ENCODE measurements at places on chromosomes 5 and 9. TPM values are rescaled to one million over a fixed set of nuclear protein-coding genes. Genes with fewer than 3 reads are reported as not detected.

DNA sequence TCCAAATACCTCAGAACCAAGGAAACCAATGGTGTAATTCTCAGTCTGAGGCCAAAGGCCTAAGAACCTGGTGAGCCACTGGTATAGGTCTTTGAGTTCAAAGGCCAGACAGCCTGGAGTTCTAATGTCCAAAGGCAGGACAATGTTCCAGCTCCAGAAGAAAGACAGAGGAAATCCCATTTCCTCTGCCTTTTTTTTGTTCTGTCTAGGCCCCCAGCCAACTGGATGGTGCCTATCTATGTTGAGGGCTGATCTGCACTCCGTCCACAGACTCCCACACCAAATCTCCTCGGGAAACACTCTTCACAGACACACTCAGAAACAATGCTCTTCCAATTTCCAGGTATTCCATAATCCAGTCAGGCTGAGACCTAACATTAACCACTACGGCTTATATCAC lies 30.1 kb downstream of the FNIP1 start:
- H3K4me1 ChIP-seq = peaks cover 9% of the 10 kb centered on the region
- H3K36me3 ChIP-seq = no peaks in the 10 kb centered on the region
- no peaks in the 10 kb centered on the region for H3K27me3 ChIP-seq
- no peak for DNase-seq

DNA sequence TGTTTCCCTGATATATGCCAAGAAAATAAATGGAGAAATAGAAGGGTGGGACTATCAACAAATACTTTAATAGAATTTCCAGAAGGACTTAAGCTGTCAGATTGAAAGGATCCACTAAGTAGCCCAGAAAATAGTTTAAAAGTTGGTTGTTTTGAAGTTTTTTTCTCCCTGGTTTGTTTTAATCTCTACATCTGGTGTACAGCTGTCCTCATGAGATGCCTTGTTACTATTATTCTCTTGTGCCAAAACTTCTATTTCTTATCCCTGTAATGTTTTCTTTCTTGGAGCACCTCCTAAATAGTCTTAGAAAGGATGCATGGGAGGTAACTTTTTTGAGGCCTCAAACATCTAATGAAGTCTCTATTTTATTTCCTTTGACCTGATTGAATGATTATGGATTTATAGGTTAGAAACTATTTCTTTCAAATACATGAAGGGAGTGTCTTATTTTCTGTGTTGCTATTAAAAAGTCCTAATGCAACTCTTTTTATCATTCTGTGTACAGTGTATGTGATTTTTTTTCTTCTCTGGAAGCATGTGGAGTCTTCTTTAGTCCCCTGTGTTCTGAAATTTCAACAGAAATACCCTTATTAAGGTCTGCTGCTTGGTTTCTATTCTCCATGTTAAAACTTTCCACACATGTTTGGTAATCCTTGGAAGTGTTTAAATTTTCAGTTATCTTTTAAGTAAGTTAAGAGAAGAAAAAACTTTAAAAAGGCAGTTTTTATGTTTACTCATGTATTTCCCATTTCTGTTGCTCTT lies 140.0 kb upstream of the CDKN2B start:
- DNase-seq = no peak
- no peaks in the 10 kb centered on the region for H3K36me3 ChIP-seq
- H3K27ac ChIP-seq = no peak overlapping the region

GRCh38 chr5:25094219-25094618 lies 449.4 kb upstream of the CDH10 start:
- H3K4me3 ChIP-seq = no peak overlapping the region
- H3K4me1 ChIP-seq = no peaks in the 10 kb centered on the region
- no peak for DNase-seq
- H3K27me3 ChIP-seq = no peaks in the 10 kb centered on the region
- no peak overlapping the region for H3K27ac ChIP-seq

DNA sequence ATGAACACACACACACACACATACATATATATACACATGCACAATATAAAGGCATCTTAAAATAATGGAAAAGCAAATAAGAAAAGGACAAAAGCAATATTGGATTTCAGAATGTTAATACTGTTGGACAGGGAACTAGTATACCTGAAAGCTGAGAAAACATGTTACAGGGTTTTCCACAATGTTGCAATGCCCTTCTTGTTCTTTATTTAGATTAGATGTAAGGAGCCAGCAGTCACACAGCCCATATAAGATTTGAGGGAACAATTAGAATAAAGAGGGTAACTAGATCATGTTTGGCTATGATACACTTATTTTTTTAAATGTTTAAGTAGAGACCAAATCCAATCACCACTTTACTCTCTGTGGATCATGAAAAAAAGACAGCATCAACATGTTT lies 61.7 kb downstream of the SH3TC2 start:
- no peaks in the 10 kb centered on the region for H3K27me3 ChIP-seq
- H3K4me3 ChIP-seq = no peak overlapping the region
- H3K4me1 ChIP-seq = no peaks in the 10 kb centered on the region
- no peak for DNase-seq

DNA sequence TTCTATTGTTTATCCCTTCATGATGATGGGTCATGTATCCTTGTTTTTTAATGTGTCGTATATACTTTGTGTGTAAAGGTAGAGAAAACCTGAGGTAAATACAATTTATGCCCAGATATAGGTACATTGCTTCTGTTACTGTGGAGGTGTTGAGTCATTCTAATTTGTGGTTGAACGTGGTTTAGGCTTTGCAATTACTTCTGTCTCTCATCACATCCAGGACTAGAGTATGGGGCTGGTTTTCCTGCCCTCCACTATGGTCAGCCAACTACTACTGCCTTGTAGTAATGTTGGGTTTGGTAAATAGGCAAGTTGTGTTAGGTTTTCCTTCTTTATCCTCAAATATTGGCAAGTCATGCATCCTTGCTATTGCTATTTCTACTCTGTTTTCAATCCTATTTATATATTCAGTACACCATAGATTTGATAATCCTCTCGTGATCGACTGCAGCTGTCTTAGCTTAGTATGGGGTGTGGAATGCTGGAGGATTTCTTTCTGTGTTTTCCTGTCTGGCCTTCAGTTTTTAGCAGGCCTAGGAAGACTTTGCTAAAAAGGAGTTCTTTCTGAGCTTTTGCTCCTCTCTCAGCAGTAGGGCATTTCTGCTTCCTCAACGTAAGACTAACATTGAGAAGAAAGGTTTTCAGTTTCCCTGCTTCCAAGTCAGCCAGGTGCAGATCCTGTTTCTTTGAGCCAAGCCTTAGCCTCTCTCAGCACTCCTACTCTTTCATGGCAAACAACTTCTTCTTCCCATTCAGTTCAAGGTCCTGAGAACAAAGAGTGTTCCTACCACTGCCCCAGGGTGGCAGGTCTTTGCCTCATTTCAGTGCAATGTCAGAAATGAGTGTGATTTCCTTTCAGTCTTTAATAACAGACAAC lies 844.4 kb upstream of the CDH18 start:
- no peaks in the 10 kb centered on the region for H3K36me3 ChIP-seq
- DNase-seq = no peak
- H3K27ac ChIP-seq = no peak overlapping the region
- H3K4me1 ChIP-seq = no peaks in the 10 kb centered on the region
- H3K4me3 ChIP-seq = no peak overlapping the region
- no peaks in the 10 kb centered on the region for H3K27me3 ChIP-seq

DNA sequence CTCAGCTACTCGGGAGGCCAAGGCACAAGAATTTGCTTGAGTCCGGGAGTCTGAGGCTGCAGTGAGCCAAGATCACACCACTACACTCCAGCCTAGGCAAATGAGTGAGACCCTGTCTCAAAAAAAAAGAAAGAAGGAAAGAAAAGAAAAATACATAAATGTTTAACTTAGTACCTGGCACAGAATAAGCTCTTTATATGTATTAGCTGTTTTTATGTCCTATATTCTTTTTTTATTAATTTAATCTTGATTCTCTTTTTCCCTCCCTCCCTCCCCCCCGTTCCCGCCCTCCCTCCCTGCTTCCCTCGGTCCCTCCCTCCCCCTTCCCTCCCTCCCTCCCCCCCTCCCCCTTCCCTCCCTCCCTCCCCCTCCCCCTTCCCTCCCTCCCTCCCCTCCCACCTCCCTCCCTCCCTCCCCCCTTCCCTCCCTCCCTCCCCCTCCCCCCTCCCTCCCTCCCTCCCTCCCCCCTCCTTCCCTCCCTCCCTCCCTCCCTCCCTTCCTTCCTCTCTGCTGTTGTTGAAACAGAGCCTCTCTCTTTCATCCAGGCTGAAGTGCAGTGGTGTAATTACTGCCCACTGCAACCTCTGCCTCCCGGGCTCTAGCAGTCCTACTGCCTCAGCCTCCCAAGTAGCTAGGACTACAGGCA lies 135.8 kb upstream of the GRHPR start:
- H3K27ac ChIP-seq = no peak overlapping the region
- H3K4me3 ChIP-seq = no peak overlapping the region
- H3K4me1 ChIP-seq = no peaks in the 10 kb centered on the region
- H3K36me3 ChIP-seq = no peaks in the 10 kb centered on the region
- DNase-seq = no peak

DNA sequence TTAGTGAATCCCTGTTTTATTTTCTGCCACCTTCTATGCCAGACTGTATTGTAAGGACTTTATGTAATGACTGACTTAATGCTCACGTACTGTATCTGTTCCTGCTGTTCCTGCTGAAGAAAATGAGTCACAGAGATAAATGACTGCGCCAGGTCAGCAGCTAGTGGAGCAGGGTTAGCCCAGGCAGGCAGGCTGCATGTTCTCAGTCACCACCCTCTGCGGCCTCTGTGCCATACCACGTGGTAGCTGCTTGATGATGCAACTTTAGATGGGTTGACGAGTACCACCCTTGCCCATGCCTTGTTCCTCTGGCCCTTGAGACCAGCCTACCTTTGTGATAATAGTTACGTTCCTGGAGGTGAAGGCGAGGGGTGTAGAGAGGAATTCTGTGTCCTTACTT lies 161.9 kb downstream of the TRIO start:
- no peaks in the 10 kb centered on the region for H3K36me3 ChIP-seq
- H3K4me3 ChIP-seq = no peak overlapping the region
- DNase-seq = no peak
- peaks cover 5% of the 10 kb centered on the region for H3K4me1 ChIP-seq
- H3K27me3 ChIP-seq = no peaks in the 10 kb centered on the region

GRCh38 chr9:110282018-110282738 lies 25.9 kb upstream of the TXN start:
- no peak overlapping the region for H3K27ac ChIP-seq
- no peaks in the 10 kb centered on the region for H3K27me3 ChIP-seq
- no peak overlapping the region for H3K4me3 ChIP-seq
- DNase-seq = no peak
- no peaks in the 10 kb centered on the region for H3K36me3 ChIP-seq

DNA sequence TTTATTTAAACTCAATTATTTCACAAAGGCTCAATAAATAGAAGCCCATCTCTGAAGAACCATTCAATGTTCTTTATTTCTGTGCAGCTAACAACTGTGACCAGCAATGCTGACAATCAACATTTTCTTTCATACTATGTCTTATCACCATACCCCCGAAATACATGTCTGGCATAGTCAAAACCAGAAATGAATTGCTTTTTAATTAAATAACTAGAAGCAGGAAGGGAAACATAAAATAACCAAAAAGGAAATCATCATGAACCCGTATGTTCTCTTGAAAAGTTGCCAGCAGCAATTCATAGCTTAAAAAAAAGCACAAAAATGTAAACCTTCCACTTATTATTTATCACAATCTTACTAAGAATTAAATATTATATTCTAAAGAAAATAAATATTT lies 212.4 kb downstream of the TMEM232 start:
- H3K27ac ChIP-seq = no peak overlapping the region
- no peaks in the 10 kb centered on the region for H3K27me3 ChIP-seq
- no peaks in the 10 kb centered on the region for H3K36me3 ChIP-seq
- no peak for DNase-seq
- H3K4me3 ChIP-seq = no peak overlapping the region

DNA sequence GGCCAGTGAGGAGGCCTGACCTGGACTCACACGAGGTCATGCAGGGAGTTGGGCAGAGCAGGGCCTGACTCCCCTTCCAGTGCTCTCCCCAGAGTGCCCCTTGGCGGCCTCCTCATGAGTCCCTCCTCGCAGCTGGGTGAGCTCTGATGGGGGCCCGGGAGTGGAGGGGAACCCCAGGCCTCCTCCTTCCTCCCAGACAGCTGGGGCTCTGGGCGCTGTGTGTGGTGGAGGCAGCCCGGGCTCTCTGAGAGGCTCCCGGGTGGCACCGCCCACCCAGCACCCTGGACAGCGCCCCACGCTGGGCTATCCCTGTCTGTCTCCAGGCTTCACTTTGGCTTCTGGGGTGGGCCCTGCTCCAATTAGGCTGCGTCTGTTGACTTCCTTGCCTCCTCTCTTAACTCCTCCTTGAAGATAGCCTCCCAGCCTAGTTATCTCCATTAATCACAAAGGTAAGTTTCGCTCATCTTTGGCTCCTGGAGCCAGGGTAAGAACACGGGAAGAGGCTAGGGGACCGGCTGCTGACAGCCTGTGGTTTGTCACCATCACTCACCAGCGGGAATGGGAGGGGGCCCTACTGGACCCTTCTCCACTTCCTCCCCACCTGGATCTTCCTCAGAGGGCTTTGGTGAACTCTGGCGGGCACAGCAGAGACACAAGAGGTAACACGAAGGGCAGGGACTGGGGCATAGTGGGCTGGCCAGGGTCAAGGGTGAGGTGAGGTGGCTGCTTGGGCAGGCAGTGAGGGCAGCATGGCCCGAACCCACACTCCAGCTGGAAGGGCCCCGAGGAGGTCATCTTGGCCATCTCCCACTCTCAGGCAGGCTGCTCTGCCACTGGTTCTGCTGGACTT lies 13.1 kb downstream of the PSD2 start:
- no peaks in the 10 kb centered on the region for H3K27me3 ChIP-seq
- no peaks in the 10 kb centered on the region for H3K4me1 ChIP-seq
- DNase-seq = peak; percentile 51
- H3K36me3 ChIP-seq = no peaks in the 10 kb centered on the region
- no peak overlapping the region for H3K27ac ChIP-seq

The GABRB2 gene
- 0.07 TPM for polyA plus RNA-seq

The EIF4E1B gene
- 1.5 TPM for polyA plus RNA-seq

The WDR31 gene
- polyA plus RNA-seq = 1.3 TPM

The CENPH gene
- 1.4 TPM for polyA plus RNA-seq

The REEP2 gene
- polyA plus RNA-seq = 22.6 TPM

The KIF24 gene
- polyA plus RNA-seq = 0.52 TPM

The PCDHGB5 gene
- polyA plus RNA-seq = 1.1 TPM

The DNAH5 gene
- polyA plus RNA-seq = 1.0 TPM
